Endodermal cell (in vitro differentiated cells): ENCODE measurements at places on chromosomes 12 and 14. TPM values are rescaled to one million over a fixed set of nuclear protein-coding genes. Genes with fewer than 3 reads are reported as not detected.

Gene REP15
- 0.68 to 2.4 TPM (median 2.2 TPM) in 3 replicates for total RNA-seq

Gene MFAP5
- total RNA-seq, result not detected in 3 replicates

Gene P2RX2
- total RNA-seq, result 0.55 to 1.1 TPM (median 0.97 TPM) in 3 replicates

Gene SCN8A
- total RNA-seq, result 4.9 to 9.5 TPM (median 8.8 TPM) in 3 replicates

Gene PLEKHA5
- 37.2 to 50.0 TPM (median 48.5 TPM) in 3 replicates for total RNA-seq

Gene EIF2S3B
- total RNA-seq, result 2.1 and 2.2 TPM in 2 replicates

Gene MYF5
- not detected in 2 replicates for total RNA-seq

Gene SIRT4
- 2.2 to 6.5 TPM (median 2.3 TPM) in 3 replicates for total RNA-seq

Gene MRPS35
- total RNA-seq, result 24.4 to 34.2 TPM (median 33.7 TPM) in 3 replicates

Gene RHNO1
- total RNA-seq, result 70.0 and 72.3 TPM in 2 replicates

Gene RPS6KA5
- total RNA-seq, result 3.3 TPM in 2 replicates

Gene NANOG
- total RNA-seq, result 79.5 and 129 TPM in 2 replicates

Gene CYP27B1
- 1.4 and 3.1 TPM in 2 replicates for total RNA-seq

Gene CACNB3
- total RNA-seq, result 33.8 and 40.6 TPM in 2 replicates

Gene KRT8
- total RNA-seq, result 1,526 and 1,663 TPM in 2 replicates

Gene TPPP2
- 0.80 to 1.7 TPM in 2 of 3 replicates, not detected in the other for total RNA-seq

Gene ERC1
- total RNA-seq, result 54.3 to 73.2 TPM (median 60.6 TPM) in 3 replicates

Gene RPGRIP1
- not detected in 3 replicates for total RNA-seq

Gene AQP2
- not detected in 2 replicates for total RNA-seq

Gene GPRC5D
- not detected in 2 replicates for total RNA-seq

Gene ZDHHC22
- 0.38 to 0.77 TPM (median 0.57 TPM) in 3 replicates for total RNA-seq

Gene NOC4L
- 14.2 to 25.0 TPM (median 22.7 TPM) in 3 replicates for total RNA-seq

Gene KRT75
- not detected in 3 replicates for total RNA-seq

Gene IRAK3
- total RNA-seq, result 0.52 and 0.59 TPM in 2 replicates

Gene KLRF1
- not detected in 2 replicates for total RNA-seq

Gene SLC8A3
- 0.08 to 0.38 TPM in 2 of 3 replicates, not detected in the other for total RNA-seq

Gene SYNDIG1L
- 2.7 to 4.8 TPM (median 4.1 TPM) in 3 replicates for total RNA-seq

Gene TCL1A
- 1.3 and 1.8 TPM in 2 replicates for total RNA-seq

Gene ARHGEF25
- 15.5 to 20.1 TPM (median 18.4 TPM) in 3 replicates for total RNA-seq

Gene MAPK1IP1L
- 138 to 178 TPM (median 153 TPM) in 3 replicates for total RNA-seq

Gene TAS2R7
- total RNA-seq, result not detected in 2 replicates

Gene ATXN3
- 25.7 and 27.0 TPM in 2 replicates for total RNA-seq

Gene FICD
- total RNA-seq, result 6.0 and 6.8 TPM in 2 replicates

Gene PLA2G1B
- total RNA-seq, result not detected in 2 replicates

Gene OR2AP1
- total RNA-seq, result not detected in 2 replicates

Gene KRT3
- not detected in 2 replicates for total RNA-seq

Gene SLC25A47
- total RNA-seq, result not detected in 2 replicates

Gene SERPINA12
- not detected in 3 replicates for total RNA-seq

Gene TBC1D30
- total RNA-seq, result 0.94 to 1.7 TPM (median 1.7 TPM) in 3 replicates

Gene ASPG
- total RNA-seq, result 1.4 and 2.7 TPM in 2 replicates

Gene SPTLC2
- total RNA-seq, result 30.8 and 32.7 TPM in 2 replicates

Gene RNF212B
- not detected in 2 replicates for total RNA-seq

Gene ETFRF1
- total RNA-seq, result 8.4 to 10.2 TPM (median 9.7 TPM) in 3 replicates

Gene ADCY4
- 0.49 TPM in 1 of 3 replicates, not detected in the others for total RNA-seq

Gene ARID4A
- total RNA-seq, result 22.1 to 31.0 TPM (median 27.1 TPM) in 3 replicates

Gene NXPH4
- total RNA-seq, result 0.31 to 14.1 TPM in 2 of 3 replicates, not detected in the other

Gene AKAP5
- total RNA-seq, result 1.3 TPM in 2 replicates

Gene SLCO1C1
- total RNA-seq, result 0.57 and 2.6 TPM in 2 replicates

Gene SMCO2
- 1.0 TPM in 1 of 2 replicates, not detected in the other for total RNA-seq

Gene BEST3
- not detected in 2 replicates for total RNA-seq

Gene PIK3C2G
- 0.42 TPM in 1 of 3 replicates, not detected in the others for total RNA-seq

Gene TMEM121
- total RNA-seq, result 1.4 and 1.5 TPM in 2 replicates
